ENCODE measurements at places on chromosomes 5 and 9.

GRCh38 chr9:97753975-97754374, 56.8 kb upstream of the XPA start:
- peaks cover 22% of the 10 kb centered on the region for H3K27me3 ChIP-seq
- H3K27ac ChIP-seq, result no peak overlapping the region
- no peak overlapping the region for H3K4me3 ChIP-seq
- DNase-seq, result no peak

GRCh38 chr5:82849885-82850284, 227.3 kb downstream of the TMEM167A start:
- H3K4me3 ChIP-seq, result no peak overlapping the region
- no peaks in the 10 kb centered on the region for H3K36me3 ChIP-seq
- H3K4me1 ChIP-seq, result no peaks in the 10 kb centered on the region
- no peak overlapping the region for H3K27ac ChIP-seq

- no peaks in the 10 kb centered on the region for H3K4me1 ChIP-seq
- no peak overlapping the region for H3K4me3 ChIP-seq
- 0 out of 2 replicates have a peak, but pooled peaks cover 3% of the 10 kb centered on the region for H3K27me3 ChIP-seq
- no peak overlapping the region for H3K27ac ChIP-seq
- no peak for DNase-seq
Observed at GRCh38 chr5:151531581-151531980, 59.5 kb downstream of the FAT2 start.

- no peak overlapping the region for H3K27ac ChIP-seq
- H3K4me3 ChIP-seq, result no peak overlapping the region
- peaks cover 28% of the 10 kb centered on the region for H3K27me3 ChIP-seq
- H3K36me3 ChIP-seq, result no peaks in the 10 kb centered on the region
Observed at GRCh38 chr5:136043551-136043950, 14.8 kb downstream of the TGFBI start.

- no peak overlapping the region for H3K27ac ChIP-seq
- H3K4me3 ChIP-seq, result no peak overlapping the region
- H3K36me3 ChIP-seq, result no peaks in the 10 kb centered on the region
- no peaks in the 10 kb centered on the region for H3K27me3 ChIP-seq
- DNase-seq, result peak; percentile 27
Observed at GRCh38 chr5:6820851-6821479, 107.7 kb downstream of the TENT4A start.

GRCh38 chr5:76718381-76718832, 2.5 kb downstream of the F2R start:
- H3K4me3 ChIP-seq, result no peak overlapping the region
- H3K36me3 ChIP-seq, result no peaks in the 10 kb centered on the region
- H3K4me1 ChIP-seq, result peaks cover 23% of the 10 kb centered on the region
- no peak overlapping the region for H3K27ac ChIP-seq
- no peak for DNase-seq

- no peaks in the 10 kb centered on the region for H3K27me3 ChIP-seq
- H3K4me1 ChIP-seq, result no peaks in the 10 kb centered on the region
- H3K4me3 ChIP-seq, result no peak overlapping the region
- no peak for DNase-seq
- no peak overlapping the region for H3K27ac ChIP-seq
- H3K36me3 ChIP-seq, result no peaks in the 10 kb centered on the region
Observed at GRCh38 chr5:9212605-9213004, 333.3 kb downstream of the SEMA5A start.

GRCh38 chr9:11097020-11097419, 484.2 kb upstream of the PTPRD start:
- no peak for DNase-seq
- H3K27ac ChIP-seq, result no peak overlapping the region
- no peaks in the 10 kb centered on the region for H3K27me3 ChIP-seq

- H3K4me1 ChIP-seq, result peaks cover 5% of the 10 kb centered on the region
- H3K36me3 ChIP-seq, result no peaks in the 10 kb centered on the region
- H3K4me3 ChIP-seq, result no peak overlapping the region
- no peaks in the 10 kb centered on the region for H3K27me3 ChIP-seq
- DNase-seq, result no peak
Observed at GRCh38 chr9:84177407-84177806, 163.2 kb downstream of the SLC28A3 start.

- no peaks in the 10 kb centered on the region for H3K36me3 ChIP-seq
- H3K27me3 ChIP-seq, result no peaks in the 10 kb centered on the region
- H3K4me1 ChIP-seq, result peaks cover 3% of the 10 kb centered on the region
- peak; percentile 10 for DNase-seq
- no peak overlapping the region for H3K4me3 ChIP-seq
- no peak overlapping the region for H3K27ac ChIP-seq
Observed at GRCh38 chr5:175059687-175060211, 335.4 kb downstream of the MSX2 start.

GRCh38 chr9:16639644-16640043, 230.8 kb downstream of the BNC2 start:
- peaks cover 3% of the 10 kb centered on the region for H3K27me3 ChIP-seq
- H3K4me3 ChIP-seq, result no peak overlapping the region
- no peak overlapping the region for H3K27ac ChIP-seq

GRCh38 chr5:31855134-31856040, 216.5 kb downstream of the PDZD2 start:
- no peak overlapping the region for H3K27ac ChIP-seq
- H3K4me1 ChIP-seq, result no peaks in the 10 kb centered on the region
- no peaks in the 10 kb centered on the region for H3K36me3 ChIP-seq
- DNase-seq, result no peak
- no peak overlapping the region for H3K4me3 ChIP-seq

DNA sequence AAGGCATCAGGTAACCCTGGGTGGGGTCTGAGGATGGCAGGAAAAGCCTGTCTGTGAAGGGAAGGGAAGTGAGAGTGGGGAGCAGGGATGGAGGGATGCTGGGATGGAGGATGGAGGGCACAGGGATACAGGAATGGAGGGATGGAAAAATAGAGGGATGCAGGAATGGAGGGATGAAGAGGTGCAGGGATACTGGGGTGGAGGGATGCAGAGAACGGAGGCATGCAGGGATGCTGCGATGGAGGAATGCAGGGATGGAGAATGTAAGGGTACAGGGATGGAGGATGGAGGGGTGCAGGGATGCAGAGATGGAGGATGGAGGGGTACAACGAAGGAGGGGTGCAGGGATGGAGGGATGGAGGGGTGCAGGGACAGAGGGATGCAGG, 9.1 kb downstream of the PTGES2 start:
- H3K27me3 ChIP-seq, result no peaks in the 10 kb centered on the region
- H3K4me1 ChIP-seq, result peaks cover 3% of the 10 kb centered on the region
- no peak overlapping the region for H3K27ac ChIP-seq
- peaks cover 15% of the 10 kb centered on the region for H3K36me3 ChIP-seq
- DNase-seq, result no peak

DNA sequence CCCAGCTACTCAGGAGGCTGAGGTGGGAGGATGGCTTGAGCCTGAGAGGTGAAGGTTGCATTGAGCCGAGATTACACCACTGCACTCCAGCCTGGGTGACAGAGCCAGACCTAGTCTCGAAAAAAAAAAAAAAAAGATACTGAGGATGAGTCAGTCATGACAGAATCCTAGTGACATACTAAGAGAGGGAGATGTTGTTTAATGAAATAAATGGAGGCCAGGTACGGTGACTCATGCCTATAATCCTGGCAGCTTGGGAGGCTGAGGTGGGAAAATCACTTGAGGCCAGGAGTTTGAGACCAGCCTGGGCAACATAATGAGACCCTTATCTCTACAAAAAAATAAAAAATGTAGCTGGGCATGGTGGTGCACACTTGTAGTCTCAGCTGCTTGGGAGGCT, 107.2 kb downstream of the ZFAND5 start:
- no peaks in the 10 kb centered on the region for H3K4me1 ChIP-seq
- H3K27me3 ChIP-seq, result no peaks in the 10 kb centered on the region
- peak; percentile 51 for DNase-seq
- no peak overlapping the region for H3K4me3 ChIP-seq
- H3K27ac ChIP-seq, result no peak overlapping the region

GRCh38 chr5:91106842-91107511, 276.1 kb downstream of the ARRDC3 start:
- H3K36me3 ChIP-seq, result no peaks in the 10 kb centered on the region
- no peak overlapping the region for H3K4me3 ChIP-seq
- no peaks in the 10 kb centered on the region for H3K27me3 ChIP-seq
- no peak overlapping the region for H3K27ac ChIP-seq
- no peaks in the 10 kb centered on the region for H3K4me1 ChIP-seq

DNA sequence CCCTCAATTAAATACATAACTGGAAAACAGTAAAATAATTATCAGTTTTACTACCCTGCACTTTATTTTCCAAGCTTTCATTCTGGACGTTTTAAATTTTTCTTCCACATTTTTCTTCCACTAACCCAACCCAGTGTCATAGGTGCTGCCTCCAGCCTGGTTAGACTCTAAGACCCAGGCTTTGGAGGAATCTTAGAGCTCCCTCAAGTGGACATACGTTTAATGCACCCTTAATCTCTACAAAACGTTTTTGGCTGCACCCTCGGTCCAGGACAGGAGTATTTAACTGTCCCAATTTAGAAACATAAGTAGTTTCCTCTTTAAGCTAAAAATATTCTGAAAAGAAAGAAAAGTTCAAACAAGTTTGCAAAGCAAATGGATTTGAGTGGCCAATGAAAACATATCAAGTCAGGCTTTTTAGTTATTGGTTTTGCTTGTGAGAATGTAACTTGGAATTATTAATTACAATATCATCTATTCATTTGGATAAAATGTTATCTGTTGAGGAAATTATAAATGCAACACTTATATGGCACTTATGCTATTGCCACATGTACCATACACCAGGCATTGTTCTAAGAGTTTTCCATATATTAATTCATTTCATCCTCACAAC, 38.9 kb downstream of the CDH6 start:
- no peaks in the 10 kb centered on the region for H3K36me3 ChIP-seq
- H3K4me1 ChIP-seq, result no peaks in the 10 kb centered on the region
- peak; percentile 7 for DNase-seq
- H3K27ac ChIP-seq, result no peak overlapping the region
- no peak overlapping the region for H3K4me3 ChIP-seq

DNA sequence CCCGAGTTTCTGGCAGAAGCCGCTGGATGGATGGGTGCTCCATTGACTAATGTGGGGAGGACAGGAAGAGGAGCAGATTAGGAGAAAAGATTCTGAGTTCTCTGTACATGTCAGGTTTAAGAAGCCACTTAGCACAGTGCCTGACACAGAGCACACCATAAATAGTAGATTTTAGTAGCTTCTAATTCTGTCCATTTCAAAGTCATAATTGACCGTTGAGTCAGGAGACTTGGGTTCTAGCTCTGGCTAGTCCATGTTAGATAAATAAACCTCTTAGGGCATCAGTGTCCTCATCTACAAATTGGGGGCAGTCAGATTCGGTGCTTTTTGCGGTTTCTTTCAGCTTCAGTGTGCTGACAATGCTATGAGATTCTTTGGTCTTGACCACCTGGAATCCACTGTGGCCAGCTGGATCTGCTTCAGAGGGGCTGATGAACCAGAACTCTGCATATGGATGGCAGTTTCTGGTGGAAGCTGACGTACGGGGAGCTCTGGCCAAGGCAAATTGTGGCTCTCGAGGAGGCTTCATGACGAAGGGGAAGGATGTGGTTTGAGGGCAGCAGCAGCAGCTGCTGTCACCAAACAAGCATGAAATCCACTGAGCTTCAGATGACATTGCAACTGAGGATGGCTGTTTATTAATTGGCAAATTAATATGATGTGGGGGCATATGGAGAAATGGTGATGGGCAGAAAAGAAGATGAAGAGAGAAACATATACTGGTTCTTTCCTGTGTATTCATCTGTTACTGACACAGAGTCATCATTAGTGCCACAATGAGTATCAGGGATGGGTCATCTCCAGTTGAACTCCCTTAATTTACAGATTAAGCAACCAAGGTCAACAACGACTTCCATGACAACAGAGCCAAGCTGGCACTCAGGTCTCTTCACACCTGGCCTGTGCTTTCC, 134.4 kb downstream of the AOPEP start:
- H3K4me3 ChIP-seq, result no peak overlapping the region
- no peak overlapping the region for H3K27ac ChIP-seq
- no peaks in the 10 kb centered on the region for H3K36me3 ChIP-seq
- DNase-seq, result no peak
- no peaks in the 10 kb centered on the region for H3K27me3 ChIP-seq

GRCh38 chr9:100465274-100465673, 7.7 kb upstream of the TMEFF1 start:
- no peak overlapping the region for H3K4me3 ChIP-seq
- no peak overlapping the region for H3K27ac ChIP-seq
- no peaks in the 10 kb centered on the region for H3K4me1 ChIP-seq
- DNase-seq, result no peak
- no peaks in the 10 kb centered on the region for H3K27me3 ChIP-seq

GRCh38 chr5:154568589-154568988, 90.6 kb upstream of the HAND1 start:
- H3K27me3 ChIP-seq, result no peaks in the 10 kb centered on the region
- H3K27ac ChIP-seq, result no peak overlapping the region
- no peak for DNase-seq
- H3K36me3 ChIP-seq, result no peaks in the 10 kb centered on the region
- H3K4me3 ChIP-seq, result no peak overlapping the region

- H3K27ac ChIP-seq, result no peak overlapping the region
- no peak overlapping the region for H3K4me3 ChIP-seq
- peak; percentile 6 for DNase-seq
- H3K27me3 ChIP-seq, result peaks cover 10% of the 10 kb centered on the region
Observed at GRCh38 chr5:153425914-153426313, 64.6 kb upstream of the GRIA1 start.

GRCh38 chr5:2876183-2876582, 124.7 kb upstream of the IRX2 start:
- H3K36me3 ChIP-seq, result no peaks in the 10 kb centered on the region
- H3K27ac ChIP-seq, result no peak overlapping the region
- no peaks in the 10 kb centered on the region for H3K4me1 ChIP-seq
- no peaks in the 10 kb centered on the region for H3K27me3 ChIP-seq
- DNase-seq, result no peak

- no peak overlapping the region for H3K27ac ChIP-seq
- no peak overlapping the region for H3K4me3 ChIP-seq
- H3K27me3 ChIP-seq, result no peaks in the 10 kb centered on the region
- no peak for DNase-seq
- no peaks in the 10 kb centered on the region for H3K4me1 ChIP-seq
Observed at GRCh38 chr9:97311798-97312500, 4.5 kb downstream of the CCDC180 start.

- H3K36me3 ChIP-seq, result no peaks in the 10 kb centered on the region
- no peaks in the 10 kb centered on the region for H3K27me3 ChIP-seq
- H3K27ac ChIP-seq, result no peak overlapping the region
- no peaks in the 10 kb centered on the region for H3K4me1 ChIP-seq
Observed at GRCh38 chr5:128674837-128675446, 136.9 kb upstream of the FBN2 start.

- peak; percentile 57 for DNase-seq
- H3K36me3 ChIP-seq, result no peaks in the 10 kb centered on the region
- H3K27ac ChIP-seq, result peak overlapping the region; percentile 40
- H3K4me3 ChIP-seq, result peak overlapping the region; percentile 42
- no peaks in the 10 kb centered on the region for H3K27me3 ChIP-seq
- peaks cover 17% of the 10 kb centered on the region for H3K4me1 ChIP-seq
Observed at GRCh38 chr5:170151097-170151831, 45.6 kb downstream of the FOXI1 start.

GRCh38 chr9:119968836-119969707, 599.8 kb upstream of the BRINP1 start:
- H3K4me3 ChIP-seq, result no peak overlapping the region
- peaks cover 5% of the 10 kb centered on the region for H3K4me1 ChIP-seq
- no peak overlapping the region for H3K27ac ChIP-seq
- no peaks in the 10 kb centered on the region for H3K36me3 ChIP-seq

All from HCT116 (cell line).